DMS153 (cell line): ENCODE measurements at places on chromosomes 1 and 21.

GRCh38 chr1:95207223-95207935 is 26.6 kb upstream of the RWDD3 start:
- no peak for DNase-seq

DNA sequence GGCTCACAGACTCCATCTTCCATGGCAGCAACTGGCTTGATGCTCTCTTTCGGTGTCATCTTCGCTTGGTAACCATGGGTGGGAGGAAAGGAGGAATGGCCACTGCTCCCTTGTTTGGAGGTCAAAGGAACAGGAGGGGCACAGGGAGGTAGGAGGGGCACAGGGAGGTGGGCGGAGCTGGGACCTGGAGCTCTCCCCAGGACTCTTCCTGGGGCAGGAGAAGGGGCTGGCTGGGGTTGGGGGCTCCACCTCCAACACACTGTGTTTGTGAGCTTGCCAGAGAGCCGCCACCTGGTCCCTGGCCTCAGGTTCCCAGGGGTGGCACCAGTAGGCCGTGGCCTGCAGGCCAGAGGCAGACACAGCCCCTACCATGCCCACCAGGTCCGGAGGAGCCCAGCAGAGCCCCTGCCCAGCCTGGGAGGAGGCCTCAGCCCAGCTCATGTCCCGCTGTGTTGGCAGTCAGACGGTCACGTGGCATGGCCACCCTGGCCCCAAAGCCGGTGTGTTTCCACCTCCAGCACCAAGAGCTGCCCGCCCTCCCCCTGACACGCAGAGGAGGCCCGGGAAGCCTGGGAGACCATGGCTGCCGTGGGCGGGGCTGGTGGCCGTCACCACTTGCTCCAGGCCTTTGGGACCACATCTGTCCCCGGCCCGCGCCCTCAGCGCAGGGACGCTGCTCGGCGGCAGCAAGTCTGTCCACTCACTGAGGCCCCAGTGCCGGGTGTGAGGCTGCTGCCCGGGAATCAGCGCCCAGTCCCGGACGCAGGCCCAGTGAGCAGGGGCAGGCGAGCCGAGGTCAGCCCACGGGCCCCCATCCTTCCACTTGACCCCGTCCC is 73.9 kb downstream of the MORN1 start:
- no peak for DNase-seq

DNA sequence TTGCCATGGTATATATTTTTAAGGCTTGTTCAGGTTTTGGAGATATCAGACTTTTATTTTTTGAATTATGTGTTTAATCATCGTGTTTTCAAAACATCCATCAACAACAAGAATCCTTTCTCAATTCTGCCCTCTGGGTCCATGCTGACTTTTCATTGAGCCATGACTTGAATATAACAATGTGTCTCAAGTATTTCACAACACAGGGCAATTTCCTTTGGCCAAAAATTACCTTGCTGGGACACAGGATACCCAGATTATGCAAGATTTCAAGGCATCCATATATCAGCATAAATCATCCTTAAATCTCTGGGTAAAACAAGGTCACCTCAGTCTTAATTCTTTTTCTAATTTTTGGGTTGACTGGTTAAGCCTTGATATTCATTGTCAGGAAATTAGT is 411.2 kb upstream of the USP24 start:
- DNase-seq: no peak

DNA sequence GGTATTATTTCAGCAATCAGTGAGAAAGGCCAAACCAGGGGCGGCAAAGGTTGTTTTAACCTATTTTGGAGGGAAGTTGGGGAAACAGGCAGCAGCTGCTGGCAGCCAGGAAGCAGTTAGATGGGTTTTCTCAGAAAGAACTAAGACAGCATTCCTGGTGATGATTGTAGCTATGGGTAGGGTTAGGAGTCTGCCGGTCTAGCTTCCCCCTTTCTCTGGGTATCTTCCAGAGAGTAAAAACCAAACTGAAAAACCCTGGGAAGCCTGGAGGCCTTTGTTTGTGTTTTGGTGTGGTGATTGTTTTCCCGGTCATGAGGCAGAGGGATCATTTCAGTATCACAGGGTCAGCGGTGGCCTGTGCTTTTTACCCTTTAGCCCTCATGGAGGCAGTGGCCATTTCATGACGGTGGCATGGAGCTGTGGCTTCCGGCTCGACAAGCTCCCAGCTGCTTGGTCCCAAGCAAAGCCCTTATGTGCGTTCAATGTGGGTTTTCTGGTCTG is 19.5 kb upstream of the TNFRSF1B start:
- DNase-seq: no peak

DNA sequence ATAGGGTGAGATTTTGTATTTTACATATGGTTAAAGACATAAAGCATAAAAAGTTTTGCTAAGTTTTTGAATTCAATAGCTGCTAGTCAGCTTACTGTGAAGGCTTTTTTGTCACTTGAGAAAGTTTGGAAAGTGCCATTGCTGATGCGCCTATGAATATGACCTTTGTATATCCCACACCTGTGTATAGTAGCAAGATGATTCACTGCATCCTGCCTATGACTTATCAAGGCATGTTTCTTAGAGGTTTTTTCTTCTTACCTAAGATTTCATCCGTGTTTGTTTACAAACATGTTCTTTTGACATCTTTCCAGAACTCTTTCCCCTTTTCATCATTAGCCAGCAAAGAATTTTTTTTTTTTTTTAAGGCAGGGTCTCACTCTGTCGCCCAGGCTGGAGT is 51.5 kb downstream of the PRKAA2 start:
- no peak for DNase-seq

GRCh38 chr21:44426663-44427191 is 28.6 kb upstream of the LRRC3 start:
- no peak for DNase-seq

DNA sequence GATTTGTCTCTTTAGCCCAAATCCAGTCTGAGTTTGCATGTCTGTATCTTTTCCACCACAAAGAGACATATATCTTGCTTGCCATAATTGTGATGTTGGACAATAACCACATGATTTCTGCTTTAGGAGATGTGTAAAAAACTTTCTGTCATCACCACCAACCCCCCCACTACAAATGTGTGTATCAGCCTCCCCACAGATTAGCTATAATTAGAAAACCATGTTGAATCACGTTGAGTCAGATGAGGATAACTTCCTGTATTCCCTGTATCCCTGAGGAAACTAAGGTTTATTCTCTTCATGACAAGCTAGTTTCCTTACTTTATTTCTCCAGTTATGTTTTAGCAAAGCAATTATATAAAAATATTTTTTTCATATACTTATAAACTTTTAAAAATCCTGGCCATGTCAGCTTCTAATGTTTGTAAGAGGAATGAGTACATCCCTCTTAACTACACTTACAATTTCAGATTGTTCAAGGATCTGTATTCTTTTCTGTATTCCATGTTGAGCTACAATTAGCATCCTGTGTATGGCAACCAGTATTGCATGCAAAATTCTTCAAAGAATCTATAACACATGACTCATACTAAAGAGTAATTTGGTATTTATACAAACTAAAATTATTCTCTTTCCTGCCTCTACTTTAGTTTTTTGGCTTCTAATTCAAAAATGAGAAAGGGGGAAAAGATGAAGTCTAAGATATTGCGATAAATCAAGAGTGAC is 143.0 kb downstream of the FMN2 start:
- DNase-seq: no peak

DNA sequence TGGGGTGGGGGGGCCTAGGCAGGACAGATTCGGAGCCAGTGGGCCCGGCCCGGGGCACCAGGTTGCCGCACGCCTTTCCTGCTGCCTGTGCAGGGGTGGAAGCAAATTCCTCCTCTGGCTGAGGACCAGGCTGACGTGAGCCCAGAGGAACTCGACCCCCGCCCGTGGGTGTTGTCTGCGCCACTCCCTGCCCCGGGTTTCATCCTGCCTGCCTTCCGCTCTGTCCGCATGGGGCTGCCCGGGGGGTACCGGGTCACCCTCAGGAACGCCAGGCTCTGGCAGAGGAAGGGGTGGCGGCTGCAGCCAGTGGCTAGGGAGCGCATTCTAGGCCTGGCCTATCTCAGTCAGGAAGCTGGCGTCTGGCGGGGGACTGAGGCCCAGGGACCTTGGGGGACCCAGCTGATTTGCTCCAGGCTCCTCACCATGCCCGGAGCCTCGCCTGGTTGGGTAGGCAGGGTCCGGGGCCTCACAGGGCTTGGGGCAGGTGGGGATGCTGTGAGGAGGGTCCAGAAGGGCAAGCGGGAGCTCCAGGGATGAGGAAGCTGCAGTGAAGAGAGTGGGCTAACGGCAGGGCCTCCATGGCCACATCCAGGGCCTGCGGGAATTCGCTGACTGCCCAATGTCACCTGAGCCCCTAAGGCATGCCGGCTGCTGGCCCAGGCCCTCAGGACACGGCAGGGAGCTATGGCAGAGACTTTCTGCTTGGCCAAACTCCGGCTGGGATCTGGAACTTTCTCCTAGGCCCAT is 2.4 kb upstream of the IBA57 start:
- DNase-seq: no peak

DNA sequence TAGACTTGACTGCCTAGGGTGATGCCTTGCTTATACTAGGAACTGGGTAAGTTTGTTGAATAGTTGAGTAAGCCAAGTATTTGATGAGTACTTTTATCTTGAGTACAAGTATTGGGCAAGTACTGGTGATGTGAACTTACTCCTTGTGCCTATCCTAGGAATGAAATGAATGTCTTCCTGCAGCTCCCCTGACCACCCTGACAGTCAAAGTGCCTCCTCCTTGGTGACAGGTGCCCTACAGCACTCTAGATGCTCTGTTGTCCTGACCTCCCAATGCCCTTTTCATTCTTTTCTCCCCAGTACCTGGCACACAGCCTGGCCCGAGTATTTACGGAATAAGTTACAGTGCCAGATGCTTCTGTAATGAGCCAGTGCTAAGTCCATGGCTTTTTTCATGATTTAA is 25.5 kb downstream of the PCSK9 start:
- no peak for DNase-seq

GRCh38 chr1:236677641-236678235 is 8.6 kb upstream of the ACTN2 start:
- DNase-seq: no peak

GRCh38 chr1:96538111-96538641 is 183.4 kb upstream of the PTBP2 start:
- peak; percentile 46 for DNase-seq

DNA sequence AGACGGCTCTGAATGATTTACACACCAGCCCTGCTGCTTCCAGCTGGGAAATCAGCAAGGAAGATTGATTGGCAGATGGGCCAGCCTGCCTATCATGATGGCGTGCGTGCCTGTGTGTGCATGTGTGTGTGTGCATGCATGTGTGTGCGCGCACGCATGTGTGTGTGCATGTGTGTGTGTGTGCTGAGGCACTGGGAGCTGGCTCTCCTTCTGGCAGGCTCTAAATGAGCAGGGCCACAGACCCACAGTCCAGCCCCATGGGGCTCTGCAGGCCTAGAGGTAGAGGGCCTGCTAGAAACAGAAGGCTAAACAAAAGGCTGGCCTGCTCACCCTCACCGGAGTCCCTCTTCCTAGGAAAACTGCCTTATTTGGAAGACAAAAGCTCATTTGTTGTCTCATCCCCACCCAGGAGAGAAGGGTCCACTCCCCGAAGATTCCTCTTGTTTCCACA is 6.0 kb downstream of the KLHDC8A start:
- DNase-seq: no peak

DNA sequence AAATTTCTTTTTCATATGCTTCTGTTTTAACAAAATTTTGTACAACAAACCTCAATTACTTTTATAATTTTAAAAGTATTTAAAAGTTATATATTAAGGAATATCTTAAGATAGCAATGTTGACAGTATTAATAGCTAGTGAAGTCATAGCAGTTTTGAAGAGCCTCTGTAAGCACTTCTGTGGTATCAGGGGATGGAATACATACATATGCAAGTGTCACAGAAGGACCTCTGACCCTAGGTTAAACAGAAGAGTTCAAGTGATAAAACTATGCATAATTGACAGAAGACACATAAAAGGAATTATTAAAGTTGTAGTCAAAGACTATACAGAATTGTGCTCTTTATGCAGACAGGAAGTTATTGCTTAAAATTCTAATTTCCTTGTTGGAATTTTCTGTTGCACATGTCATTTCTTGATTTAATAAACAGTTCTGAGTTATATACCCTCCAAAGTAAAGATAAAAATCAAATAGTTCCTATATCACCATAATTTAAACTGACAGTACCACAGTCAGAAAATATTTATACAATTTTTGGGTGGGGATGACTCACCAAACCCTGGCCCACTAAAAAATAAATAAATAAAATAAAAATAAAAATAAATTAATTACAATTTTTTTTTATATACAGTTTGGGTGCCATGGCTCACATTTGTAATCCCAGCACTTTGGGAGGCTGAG is 27.1 kb downstream of the IPP start:
- DNase-seq: no peak

GRCh38 chr1:163320891-163321290 is 863 bp upstream of the NUF2 start:
- DNase-seq: no peak

DNA sequence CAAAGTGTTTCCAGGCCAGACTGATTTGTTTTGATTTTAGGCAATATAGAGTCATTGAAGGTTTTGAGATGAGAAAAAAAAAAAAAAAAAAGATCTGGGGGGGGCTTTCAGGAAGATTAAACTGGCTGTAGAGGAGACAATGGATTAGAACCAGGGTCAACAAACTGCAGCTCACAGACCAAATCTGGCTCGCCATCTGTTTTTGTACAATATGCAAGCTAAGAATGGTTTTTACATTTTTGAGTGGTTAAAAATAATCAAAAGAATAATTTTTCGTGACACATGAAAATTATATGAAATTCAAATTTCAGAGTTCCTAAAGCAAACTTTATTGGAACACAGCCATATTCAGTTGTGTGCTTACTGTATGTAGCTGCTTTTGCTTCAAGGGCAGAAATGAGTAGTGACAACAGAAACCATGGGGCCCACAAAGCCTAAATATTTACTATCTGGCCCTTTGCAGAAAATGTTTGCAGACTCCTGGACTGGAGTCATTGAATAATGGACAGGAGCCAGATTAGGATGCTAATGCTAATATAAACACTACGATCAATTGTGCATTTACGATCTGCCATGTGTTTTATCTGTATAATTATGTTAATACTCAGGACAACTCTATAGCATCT is 375.7 kb upstream of the DAB1 start:
- peak; percentile 65 for DNase-seq

GRCh38 chr1:36775716-36776115 is 258.6 kb downstream of the GRIK3 start:
- DNase-seq: no peak

DNA sequence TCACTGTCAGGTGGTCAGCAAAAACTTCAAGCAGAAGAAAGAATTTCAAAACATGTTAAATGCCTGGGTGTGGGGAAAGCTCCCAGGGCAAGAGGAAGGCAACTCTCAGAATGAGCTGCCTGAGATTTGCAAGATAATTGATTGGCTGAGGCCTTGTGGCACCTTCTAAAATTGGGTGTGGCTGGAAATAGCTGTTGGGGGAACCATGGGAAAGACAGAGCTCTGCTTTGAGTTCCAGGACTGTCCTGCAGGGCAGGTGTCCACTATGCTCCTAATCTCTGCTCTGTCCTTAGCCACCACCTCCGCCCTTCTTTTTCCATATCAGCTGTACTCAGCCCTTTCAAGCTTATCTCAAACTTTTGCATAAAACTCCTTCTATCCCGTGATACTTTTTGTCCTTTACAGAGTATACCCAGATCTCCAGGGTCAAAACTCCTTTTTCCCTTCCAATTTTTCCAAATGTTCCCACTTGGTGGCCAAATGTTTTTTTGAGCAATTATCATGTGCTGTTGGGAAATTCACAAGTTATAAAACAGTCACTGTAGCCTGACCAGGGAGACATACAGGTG is 23.8 kb upstream of the PPP2R5A start:
- no peak for DNase-seq

GRCh38 chr1:94087193-94087592 is 33.8 kb downstream of the ABCA4 start:
- DNase-seq: no peak

- peak; percentile 27 for DNase-seq
Observed at GRCh38 chr1:164440232-164440631, 118.8 kb upstream of the PBX1 start.
